Occipital lobe (tissue), 3 donors: ENCODE measurements at places on chromosomes 6 and 20.

DNA sequence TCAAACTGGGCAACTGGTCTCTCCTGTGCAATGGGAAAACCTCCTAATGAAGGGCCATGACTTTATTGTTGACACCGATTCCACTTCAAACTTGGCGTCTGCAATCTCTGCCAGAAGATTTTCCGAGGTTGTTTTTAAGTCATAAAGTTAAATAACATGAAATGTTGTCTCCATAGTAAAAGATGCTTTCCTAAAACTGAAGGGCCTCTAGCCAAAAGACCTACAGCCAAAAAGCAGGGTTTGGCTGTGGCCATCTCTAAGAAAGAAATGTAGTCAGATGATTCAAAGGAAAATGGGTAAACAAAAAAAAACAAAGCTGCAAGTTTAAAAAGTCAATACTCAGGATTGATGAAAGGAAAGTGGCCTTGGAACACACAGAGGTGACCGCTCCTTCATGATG is 14.1 kb downstream of the CD93 start:
- no peak for DNase-seq

- DNase-seq, result no peak
These were observed 2.1 kb downstream of the CTSZ start for GRCh38 chr20:59004763-59005522.

DNA sequence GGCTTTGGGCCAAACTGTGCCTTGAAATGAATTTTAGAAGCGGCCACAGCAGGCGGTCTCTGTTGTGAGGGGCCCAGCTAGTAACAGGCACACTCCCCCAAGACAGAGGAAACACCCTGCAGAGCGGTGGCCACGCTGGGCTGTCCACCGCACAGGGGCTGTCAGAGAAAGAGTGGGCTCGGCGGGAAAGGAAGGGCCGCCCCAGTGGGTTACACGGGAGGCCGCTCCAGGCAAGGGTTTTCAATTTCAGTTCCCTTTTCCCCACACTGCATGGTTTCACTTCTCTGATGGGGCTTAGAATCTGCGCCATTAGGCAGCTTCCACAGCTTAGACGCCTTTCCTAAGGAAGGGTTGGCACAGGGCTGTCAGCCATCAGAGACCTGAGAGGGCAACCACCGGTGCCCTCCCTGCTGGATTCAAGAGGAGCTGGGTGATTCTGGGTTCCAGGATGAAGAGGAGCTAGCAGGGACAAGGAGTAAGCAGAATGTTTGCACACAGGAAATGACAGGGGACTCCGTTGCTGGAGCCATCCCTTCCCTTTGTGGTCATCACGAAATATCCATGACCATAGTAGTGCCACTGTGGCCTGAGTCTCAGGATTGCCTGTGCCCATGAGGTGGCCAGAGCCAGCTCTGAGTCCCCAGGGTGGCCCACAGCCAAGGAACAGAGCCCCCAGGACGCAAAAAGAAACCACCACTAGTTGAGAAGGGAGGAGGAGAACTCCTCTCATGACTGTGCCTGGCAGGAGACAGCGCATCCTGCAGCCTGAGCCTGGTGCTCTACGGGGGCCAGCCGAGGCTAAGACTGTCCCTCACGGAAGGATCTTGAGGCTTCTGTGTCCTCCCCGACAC is 282.7 kb downstream of the NRN1 start:
- no peak for DNase-seq

DNA sequence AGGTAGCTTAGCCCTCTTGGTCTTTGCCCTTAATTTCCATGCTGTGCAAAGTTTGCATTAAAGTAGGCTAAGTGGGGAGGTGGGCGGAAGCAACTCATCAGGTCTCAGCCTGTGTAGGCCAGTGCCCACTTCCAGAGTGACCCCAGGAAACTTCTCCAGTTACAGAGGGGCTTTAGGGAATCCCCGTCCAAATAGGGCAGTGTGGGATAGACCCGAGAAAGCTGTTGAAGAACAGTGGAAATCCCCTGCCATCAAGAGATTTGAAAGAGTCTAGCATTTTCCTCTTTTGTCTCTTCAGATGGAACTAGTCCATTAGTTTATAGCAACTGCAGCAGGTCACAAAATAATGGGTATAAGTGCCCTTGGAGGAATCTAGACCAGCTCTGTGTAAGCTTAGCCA is 20.2 kb downstream of the SF3B5 start:
- no peak for DNase-seq

GRCh38 chr6:168915855-168916254 is 337.8 kb downstream of the THBS2 start:
- no peak for DNase-seq

DNA sequence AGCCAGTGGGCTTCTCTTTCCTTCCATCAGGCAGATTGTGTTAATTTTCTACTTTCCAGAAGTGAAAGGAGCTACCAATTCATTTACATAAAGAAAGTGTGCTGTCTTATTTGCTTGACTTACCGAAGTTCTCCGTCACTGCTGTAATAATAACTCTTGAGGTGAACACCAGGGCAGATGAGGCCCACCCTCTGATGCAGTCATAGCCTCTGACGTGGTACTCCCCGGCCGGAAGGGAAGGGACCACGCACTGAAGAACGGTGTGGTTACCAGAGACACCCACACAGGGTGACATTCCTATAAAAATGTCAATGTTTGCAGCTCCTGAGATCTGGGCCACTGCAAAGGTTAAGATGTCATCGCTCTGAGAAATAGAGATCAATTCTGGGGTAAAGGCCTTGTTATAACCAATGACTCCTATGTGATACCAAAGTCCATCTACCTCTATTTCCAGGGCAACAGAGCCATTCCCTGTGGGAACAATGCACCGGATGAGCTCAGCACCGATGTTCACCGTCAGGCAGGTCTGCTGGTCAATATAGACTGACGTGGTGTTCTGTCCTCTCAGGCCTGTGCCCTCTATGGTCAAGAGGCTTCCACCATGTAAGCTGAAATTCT is 62.9 kb downstream of the PKHD1 start:
- no peak for DNase-seq

DNA sequence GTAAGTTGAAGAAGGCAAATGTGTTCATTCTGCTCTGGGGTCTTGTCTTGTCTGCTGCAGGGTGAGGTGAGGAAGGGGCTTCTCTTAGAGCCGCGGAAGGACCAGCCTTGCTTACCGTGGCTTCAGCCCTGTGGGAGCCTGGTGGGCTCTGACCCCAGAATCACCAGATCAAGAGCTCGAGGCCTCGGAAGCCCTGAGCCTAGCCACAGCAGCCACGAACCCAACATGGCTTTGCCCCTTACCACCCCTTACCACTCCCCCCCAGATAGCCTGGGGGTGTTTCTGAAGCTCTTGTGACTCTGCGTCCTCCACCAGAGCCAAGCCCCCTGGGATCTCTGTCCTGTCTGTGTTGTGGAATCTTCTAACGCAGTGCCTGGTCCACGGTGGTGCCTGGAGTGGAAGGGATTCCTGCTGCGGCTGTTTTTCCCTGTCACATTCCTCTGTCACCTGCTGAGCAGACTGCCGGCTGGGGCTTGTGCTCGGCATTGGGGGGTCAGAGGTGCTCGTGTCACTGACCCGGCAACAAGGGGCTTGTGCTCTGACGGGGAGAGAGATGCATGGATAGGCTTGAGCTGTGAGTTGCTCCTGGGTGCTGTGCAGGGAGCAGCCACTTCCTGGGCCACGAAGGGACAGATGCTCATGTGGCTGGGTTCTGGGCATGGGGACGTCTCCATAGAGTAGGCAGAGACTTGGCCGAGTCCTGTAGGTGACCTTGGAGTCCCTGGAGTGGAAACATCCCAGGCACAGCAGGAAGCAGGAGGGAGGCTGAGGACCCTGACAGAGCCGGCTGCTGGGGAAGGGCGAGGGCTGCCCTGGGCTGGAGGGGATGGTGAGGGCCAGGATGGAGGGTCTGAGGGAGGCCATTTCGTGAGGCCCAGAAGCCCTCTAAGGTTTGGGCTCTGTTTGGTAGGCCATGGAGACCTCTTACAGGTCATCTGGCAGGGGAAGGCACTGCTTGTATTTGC is 316.0 kb downstream of the QKI start:
- no peak for DNase-seq

DNA sequence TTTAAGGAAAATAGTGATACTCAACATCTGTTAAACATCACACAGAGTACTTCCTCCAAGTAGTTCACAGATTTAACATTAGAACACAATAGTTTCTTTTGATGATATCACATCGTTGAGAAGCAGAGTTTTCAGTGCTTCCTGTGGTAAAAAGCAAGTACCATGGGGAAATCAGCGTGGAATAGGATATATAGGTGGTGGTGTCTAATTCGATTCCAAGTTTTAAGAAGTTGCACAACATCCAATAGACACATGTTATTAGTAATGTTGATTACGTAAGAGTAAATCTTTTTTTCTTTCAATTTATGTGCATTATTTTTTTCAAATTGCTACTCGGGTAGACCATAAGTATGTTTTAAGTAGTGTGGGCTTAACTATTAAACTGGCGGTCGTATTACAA is 360.7 kb downstream of the NKAIN2 start:
- DNase-seq, result no peak

GRCh38 chr6:40714576-40715564 is 127.7 kb upstream of the LRFN2 start:
- no peak for DNase-seq

DNA sequence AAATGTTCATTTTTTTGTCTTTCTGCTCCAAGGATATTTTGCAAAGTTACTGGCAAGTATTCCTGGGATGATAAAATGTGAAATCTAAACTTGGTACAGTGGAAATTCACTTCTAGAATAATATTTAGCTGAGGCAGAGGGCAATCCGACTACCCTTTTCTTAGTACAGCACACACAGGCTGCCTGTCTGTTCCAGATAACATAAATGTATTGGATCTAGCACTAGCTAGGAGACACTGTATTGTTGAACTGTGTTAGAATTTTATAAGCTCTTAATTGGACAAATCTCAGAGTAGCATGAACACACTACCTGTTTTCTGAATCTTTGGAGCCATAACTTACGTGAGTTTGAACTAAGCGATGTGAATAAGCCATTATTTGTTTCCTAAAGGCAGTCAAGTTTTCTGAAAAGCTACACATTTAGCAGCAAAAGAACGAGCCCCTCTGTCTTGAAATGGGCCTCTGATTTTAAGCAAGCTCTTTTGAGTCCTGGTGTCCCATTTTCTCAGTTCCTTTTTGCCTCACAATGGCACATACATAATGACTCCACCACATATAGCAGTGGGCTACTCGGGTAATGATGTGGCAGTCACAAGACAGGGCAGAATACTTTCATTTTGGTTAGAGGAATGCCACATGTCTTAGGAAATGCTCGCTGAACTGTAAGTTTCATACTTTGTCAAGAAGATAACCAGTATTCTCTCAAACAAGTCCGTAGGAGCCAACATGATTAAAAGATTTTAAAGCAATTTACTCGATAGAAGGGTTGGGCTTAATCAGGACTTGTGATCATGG is 116.5 kb upstream of the ESR1 start:
- no peak for DNase-seq

DNA sequence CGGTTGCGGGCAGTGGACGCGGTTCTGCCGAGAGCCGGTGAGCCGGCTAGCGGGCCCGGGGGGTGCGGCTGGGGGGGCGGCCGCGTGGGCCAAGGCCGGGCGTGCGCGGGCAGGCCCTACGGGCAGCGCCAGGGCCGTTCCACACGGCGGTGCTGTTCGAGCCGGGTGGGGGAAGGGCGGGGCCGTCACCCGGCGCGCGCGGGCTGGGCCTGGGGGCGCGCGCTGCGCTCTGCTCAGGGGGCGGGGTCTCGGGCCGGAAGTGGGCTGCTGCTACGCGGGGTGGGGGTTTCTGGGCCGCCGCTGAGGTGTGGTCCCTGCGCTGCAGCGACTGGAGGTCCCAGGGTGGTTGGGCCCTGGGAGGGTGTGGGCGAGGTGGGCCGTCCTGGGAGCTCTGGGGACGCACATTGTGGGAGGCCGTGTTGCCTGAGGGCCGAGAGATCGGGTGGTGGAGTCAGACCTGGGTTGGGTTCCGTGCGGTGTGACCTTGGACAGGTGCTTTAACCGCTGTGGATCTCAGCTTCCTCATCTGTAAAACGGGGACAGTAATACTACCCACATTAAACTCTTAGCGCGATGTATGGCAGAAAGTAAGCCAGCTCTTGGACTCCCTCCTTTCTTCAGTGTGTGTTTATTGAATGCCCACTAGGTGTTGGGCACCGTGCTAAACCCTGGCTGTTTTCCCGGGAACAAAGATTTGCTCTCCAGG is 391 bp downstream of the MAPRE1 start:
- no peak for DNase-seq

- DNase-seq, result no peak
These were observed 10.5 kb downstream of the SNAI1 start for GRCh38 chr20:49993301-49993751.

DNA sequence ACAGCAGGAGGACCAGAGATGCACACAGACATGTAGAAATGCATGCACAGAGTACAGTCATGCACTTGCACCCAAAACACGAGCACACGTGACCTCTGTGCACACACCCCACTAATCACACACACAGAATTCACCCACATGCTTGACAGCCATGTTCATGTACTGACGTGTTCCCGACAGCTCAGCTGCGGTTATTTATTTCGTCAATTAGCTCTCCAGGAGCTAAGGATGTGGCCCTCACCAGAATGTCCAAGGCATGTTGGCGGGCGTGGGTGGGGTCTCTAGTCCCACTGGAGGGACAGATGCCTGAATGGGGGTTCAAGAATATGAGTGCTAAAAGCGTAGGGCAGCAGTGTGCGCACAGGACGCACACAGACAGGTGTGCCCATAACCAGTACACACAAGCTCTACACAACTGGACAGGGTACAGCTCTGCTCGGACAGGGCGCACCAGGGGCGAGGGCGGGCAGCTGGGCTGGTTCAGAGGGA is 571 bp upstream of the PRPF6 start:
- no peak for DNase-seq

DNA sequence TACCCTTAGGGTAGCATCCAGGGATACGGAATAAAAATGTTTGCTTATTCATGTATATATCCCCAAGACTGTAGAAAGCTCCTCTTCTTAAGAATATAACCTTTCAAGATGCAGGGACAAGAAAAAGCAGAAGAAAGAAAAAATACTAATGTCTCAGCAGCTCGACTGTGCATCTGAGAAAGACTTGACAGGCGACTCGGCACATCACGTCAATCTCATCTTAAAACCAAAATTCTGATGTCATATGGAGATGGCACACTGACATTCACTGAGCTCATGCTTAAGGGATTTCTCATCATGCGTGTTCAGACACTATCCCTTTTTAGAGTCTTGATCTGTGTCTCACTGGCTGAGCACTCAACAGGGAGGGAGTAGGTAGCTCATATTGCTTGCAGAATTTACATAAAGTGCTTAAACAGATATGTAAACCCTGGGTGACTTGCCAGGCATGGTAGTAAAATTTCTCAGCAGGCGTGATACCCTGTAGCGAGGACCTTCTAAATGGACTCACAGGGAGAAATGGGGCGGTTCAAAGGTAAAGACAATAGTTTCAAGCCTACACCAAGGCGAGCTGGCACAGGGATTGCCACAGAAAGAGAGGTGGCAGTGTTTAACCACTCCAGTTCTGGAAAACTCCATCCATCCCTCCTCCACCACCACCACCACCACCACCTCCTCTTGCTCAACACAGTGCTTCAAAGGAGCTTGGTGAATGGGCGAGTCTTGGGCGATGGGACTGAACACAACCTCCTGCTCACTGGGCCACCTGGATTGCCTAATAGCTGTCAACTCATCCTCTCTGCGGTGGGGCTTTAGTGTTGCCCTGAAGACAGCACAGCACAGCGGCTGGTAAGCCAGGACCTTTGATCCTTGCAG is 330.5 kb downstream of the TFAP2A start:
- no peak for DNase-seq
